ENCODE measurements at places on chromosomes 16 and 17.

DNA sequence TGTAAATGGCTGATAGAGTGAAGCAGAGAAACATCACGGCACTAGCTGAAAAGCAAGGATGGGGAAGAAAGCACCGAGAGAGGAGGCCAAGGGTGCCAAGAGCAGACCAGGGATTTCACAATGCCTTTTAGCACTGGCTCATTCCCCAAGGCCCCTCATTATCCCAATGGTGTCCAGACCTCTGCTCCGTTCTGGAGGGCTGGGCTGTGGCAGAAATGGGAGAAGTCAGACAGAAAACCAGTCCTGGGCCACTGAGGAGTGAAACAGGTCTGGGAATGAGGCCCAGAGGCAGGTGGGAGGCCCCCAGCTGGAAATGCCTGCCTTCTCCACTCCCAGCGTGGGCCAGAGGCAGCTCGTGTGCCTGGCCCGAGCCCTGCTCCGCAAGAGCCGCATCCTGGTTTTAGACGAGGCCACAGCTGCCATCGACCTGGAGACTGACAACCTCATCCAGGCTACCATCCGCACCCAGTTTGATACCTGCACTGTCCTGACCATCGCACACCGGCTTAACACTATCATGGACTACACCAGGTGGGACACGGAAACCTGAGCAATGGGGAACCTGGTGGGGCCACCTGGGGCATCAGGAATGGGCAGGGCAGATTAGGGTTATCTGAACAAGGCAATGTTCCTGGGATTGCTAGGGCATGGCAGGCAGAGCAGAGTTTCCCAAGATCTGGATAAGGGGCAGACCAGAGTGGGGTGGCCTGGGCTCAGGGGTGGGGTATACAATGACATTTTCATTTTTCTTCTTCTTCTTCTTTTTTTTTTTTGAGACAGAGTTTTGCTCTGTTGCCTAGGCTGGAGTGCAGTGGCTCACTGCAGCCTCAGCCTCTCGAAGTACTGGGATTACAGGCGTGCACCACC lies 20.3 kb downstream of the ANKRD40 start:
- DNase-seq, result peak; percentile 55

DNA sequence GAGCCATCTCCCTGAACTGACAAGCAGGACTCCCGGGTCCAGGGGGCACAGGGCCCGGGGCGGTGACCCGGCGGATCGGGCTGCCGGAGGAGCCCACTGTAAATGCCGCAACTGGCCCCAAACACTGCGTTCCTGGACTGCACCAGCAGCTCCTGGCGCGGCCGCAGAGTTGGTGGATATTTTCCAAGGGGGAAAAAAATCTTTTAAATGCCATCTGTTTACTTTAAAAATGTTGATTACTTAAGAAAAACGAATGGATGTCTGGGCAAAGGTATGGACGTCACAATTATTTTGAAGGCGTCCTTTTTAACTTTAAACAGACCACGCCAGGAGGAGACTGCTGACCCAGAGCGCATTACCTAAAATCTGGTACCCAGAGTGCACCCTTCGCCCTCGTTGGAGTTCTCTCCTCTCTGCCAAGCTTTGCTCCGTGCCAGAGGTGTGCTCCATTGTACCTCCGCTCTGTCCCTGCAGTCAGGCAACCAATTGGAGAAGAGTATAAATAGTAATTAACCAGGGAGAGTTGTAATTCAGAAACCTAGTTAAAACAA lies 3.4 kb downstream of the HS3ST3B1 start:
- no peak for DNase-seq

GRCh38 chr17:81990836-81991683 lies 13.6 kb downstream of the ASPSCR1 start:
- no peak for DNase-seq

DNA sequence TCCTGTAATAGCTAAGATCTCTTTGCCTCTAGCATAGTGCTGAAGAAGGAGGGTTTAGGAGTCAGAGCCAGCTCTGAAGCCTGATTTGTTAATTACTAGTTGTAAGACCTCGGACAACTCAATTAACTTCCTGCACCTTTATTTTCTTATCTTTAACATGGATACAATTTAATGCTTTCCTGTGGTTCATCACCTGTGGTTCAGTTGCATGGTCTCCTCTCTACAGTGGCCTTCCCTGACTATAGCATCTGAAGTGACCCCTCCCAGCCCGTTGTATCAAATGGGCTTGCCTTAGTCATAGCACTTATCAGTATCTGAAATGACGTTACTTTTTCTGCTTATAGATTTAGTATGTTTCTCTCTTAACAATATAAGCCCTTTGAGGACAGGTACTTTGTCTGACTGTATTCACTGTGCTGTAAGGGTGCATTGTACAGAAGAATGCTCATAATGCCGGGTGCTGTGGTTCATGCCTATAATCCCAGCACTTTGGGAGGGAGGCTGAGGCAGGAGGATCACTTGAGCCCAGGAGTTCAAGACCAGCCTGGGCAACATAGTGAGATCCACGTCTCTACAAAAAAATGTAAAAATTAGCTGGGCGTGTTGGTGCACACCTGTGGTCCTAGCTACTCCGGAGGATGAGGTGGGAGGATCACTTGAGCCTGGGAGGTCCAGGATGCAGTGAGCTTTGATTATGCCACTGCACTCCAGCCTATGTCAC lies 2.6 kb upstream of the NDE1 start:
- no peak for DNase-seq

DNA sequence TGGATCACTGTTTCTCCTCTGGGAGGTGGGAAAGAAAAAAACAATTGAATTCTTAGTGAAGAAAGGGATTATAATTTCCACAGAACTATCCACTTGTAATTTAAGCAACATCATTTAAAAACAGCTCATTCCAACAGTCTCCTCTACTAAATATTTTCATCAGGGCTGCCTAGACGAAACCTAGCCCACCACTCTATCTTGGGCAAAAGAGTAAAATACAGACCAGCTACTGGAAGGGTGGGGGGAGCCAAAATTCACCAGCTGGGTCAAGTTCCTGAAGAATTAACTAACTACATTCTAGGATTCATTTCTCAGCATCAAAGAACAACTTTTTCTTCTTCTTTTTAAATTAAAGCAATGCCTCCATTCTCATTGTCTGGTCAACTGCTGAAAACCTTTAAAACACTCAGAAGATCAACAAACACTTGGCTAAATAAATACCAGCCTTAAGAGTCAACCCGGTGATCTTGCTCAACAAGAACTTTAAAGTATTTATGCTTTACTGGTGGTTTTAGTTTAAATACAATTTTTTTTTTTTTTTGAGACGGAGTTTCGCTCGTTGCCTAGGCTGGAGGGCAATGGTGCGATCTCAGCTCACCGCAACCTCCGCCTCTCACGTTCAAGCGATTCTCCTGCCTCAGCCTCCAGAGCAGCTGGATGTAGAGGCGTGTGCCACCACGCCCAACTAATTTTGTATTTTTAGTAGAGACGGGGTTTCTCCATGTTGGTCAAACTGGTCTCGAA lies 25.2 kb downstream of the KANSL1 start:
- DNase-seq, result peak; percentile 91

DNA sequence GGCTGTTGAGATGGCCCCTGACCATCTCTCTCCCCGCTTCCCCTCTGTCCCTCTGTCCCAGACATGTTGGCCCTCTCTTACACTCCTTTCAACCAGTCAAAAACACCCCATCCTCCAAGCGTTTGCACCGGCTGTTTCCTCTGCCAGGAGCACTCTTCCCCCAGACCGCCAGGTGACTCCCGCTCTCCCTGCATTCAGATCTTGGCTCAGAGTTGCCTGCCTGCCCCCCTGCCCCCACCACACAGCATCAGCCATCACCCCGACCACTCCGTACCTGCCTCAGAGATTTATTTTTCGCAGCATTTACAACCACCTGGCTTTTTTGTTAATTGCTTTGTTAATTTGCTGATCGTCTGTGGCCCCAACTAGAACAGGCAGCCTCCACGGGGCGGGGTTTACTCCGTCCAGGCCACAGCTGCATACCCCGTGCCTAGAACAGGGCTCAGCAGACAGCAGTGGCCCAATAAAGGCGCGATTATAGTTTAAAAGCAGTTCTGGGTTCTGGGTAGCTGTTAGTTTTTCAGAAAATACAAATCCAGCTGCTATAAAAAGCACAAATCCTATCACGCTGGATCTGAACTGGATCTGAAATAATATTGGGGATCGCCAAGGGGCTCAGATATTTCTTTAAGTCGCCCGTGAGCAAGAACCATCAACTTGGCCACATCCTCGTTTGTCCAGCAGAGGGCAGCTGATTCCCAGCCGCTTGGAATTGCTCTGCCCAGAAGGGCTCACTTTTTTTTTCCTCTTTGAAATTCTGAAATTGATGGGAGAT lies 173.6 kb downstream of the IRF8 start:
- DNase-seq, result peak; percentile 79

DNA sequence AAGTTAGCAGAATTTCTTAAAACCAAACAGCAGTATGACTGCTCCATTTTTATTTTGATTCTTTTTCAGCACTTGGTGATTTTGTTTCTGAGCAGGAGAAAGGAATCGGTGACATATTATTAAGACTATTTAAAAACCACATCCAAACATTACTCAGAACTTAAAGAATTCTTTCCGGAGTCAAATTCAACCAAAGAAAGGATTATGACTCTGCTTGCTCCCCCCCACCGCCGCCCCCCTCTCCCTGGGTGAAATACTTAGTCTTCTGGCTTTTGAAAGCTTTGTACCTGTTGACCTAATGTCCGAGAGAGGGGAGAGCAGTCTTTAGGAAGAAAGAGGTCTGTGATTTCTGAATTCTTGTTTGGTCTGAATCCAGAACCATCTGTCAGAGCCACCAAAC lies 17.9 kb upstream of the COL1A1 start:
- peak; percentile 92 for DNase-seq

- no peak for DNase-seq
Measured at GRCh38 chr17:44071198-44071520, 624 bp downstream of the G6PC3 start.

DNA sequence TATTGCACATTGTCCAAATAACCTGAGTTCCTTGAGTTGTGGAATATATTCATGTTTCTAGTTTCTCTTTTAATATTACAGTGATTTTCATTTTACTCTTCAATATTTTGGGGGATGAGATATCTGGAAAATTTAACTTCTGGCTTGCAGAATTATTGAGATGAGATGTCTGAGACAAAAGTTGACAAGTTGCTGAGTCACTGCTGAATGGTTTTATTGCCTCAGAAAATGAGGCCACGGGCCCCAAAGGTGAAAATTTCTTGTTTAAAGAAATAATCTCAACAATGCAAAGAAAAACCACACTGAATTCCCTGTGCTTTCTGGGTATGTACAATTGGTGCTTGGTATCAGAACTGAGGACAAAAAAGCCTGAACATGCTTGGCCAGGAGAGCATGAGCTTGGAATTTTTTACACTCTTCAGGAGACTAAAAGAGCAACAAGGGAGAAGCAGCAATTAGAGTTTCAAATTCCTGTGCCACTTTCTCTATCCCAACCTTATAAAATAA lies 129.2 kb upstream of the TOM1L1 start:
- no peak for DNase-seq

GRCh38 chr17:47703191-47703591 lies 9.2 kb downstream of the TBKBP1 start:
- no peak for DNase-seq

DNA sequence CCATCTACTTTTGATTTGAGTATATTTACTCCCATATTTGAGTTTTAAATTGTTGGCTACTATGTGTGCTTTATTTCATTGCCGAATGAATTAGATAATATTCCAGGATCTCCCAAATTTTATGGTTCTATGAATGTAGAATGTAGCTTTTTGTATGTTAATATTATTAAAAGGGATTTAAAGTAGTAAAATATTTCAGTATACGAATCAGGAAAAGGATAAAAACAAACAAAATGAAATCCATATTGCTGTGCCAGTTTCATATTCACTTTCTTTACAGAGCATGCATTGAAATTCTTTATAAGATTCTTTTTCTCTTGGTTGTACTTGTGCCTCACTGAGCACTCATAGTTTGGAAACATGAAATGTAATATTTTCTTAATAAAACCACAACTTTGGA lies 155.1 kb downstream of the CHD9 start:
- DNase-seq, result peak; percentile 12

DNA sequence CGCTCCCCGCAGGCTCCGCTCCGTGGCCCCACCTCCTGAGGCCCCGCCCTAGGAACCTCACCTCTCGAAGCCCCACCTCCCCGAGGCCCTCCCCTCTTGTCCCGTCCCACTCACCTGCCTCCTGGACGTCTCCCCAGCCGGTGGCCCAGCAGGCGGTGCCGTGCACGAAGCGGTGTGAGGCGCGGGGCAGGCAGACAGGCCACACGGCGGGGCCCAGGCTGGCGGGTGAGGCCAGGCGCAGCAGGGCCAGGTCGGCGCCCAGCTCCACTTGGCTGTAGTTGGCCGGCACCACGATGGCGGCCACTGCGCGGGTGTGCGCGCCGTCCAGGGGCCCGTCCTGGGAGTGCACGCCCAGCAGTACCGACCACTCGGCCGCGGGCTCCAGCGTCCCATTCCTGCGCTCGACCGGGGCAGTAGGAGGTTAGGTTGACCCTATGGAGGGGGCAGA lies 1.6 kb downstream of the PRSS36 start:
- no peak for DNase-seq
